ENCODE measurements at places on chromosomes 16 and 17.

DNA sequence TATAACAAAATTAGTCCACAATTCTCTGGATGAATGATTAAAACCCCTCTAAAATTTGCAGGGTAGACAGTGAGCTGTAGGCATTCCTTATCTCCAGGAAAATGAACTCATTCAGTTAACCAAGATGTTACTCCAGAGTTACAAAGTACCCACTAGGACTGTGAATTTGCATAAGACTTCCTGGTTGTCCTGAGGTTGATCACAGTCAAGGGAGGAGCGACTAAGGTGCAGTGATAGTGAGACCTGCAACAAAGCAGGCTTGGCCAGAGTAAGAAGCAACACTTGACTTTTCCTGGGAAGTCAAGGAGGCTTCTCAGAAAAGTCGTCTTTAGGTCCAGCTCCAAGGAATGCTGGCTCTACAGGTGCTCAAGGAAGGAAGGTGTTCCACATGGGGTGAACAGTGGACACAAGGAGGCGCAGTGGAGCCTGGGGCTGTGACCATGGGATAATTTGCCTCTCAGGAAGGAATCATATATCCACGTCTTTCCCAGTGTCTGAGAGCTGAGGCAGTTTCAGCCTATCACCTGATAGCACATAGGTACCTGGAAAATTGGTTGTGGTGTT is 821.1 kb upstream of the EEF2KMT start:
- DNase-seq, result no peak

GRCh38 chr16:17454162-17454730 is 16.5 kb downstream of the XYLT1 start:
- no peak for DNase-seq

- no peak for DNase-seq
Observed at GRCh38 chr16:66166490-66166889, 200.0 kb upstream of the CDH5 start.

DNA sequence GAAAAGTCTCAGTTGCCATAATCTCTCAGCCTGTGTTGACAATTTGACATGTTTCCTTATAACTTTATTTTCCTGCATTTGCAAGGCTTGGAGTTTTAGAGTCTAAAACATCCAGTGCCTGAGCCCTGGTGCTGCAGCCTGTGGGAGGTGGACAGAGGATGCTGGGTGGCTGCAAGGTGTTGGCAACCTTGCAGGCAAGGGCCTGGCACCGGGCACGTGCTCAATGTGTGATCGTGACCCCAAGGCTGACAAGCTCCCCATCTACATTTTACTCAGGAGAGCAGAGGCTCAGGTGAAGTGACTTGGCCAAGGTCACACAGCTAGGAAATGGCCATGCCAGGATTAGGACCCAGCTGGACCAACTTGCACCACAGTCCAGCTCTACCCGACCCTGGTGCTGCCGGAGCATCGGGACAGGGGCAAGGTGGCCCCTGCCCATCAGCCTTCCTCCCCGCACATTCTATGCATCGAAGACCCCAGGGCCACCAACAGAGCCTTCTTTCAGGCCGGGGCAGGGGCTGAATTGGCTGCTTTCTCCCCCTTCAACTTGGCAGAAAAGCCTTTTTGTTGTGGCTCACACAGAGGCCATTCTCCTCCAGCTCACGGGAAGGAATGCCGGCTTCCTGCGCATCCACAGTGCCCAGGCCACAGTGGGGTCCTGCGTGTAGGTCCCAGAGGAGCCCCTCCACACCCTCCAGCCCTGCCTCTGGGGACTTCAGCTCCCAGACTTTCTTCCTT is 23.1 kb downstream of the MMP15 start:
- no peak for DNase-seq

- DNase-seq, result no peak
Observed at GRCh38 chr17:28191018-28191417, 128.0 kb upstream of the TMEM97 start.

- no peak for DNase-seq
Observed at GRCh38 chr17:1227917-1228780, 42.1 kb upstream of the BHLHA9 start.

- no peak for DNase-seq
Observed at GRCh38 chr17:2241823-2242222, 61.8 kb downstream of the SMG6 start.

DNA sequence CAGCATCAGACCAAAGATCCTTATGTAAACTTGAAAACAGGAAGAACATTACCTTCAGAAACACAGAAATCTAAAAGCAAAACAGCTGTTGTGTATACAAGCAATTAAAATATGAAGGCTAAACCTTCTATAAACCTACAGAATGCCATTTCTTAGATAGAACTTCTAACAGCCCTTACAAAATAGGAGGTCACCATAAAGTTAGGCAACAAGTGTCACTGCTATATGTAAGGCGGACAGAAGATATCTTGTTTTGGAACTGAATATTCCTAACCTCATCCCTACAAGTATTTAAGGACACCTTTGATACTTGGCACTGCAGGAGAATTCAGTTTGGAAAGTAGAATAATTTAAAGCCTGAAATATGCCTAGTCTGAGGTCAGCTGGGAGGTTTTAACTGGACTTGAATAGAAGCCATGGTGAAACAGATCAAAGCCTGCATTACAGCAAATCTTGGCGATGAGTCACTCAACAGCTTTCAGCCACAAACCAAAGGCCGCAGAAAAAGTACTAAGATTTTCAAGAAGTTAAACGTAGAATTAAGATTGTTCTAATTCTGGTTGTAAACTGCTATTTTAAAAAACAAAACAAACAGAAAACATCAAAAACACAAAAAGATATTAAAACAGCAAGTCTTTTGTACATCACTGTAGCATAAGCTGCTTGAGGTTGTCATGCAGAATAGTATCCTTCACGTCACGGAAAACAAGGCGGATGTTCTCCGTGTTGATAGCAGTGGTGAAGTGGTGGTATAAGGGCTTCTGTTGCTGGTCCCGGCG is 42.7 kb downstream of the GNA13 start:
- DNase-seq, result peak; percentile 48

DNA sequence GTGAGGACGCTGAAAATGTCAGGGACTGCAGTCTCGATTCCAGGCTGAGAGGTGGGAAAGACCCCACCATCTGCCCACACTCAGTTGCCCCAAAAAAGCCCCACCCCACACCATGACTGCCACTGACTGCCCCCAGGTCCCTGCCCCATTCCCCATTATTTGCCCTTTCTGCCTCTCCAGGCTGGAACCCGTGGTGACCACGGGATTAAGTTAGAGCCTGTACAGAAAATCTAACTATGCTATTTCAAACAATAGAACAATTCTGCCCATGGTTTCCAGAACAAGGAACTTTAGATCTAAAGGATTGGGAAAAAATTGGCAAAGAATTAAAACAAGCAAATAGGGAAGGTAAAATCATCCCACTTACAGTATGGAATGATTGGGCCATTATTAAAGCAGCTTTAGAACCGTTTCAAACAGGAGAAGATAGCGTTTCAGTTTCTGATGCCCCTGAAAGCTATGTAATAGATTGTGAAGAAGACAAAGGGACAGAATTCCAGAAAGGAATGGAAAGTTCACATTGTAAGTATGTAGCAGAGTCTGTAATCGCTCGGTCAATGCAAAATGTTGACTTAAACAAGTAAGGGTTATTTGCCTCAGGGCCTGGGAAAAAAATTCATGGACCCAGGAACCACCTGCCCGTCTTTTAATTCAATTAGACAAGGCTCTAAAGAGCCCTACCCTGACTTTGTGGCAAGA is 14.4 kb downstream of the FLYWCH1 start:
- DNase-seq, result no peak

GRCh38 chr16:31087481-31087880 is 1.3 kb downstream of the PRSS53 start:
- no peak for DNase-seq

DNA sequence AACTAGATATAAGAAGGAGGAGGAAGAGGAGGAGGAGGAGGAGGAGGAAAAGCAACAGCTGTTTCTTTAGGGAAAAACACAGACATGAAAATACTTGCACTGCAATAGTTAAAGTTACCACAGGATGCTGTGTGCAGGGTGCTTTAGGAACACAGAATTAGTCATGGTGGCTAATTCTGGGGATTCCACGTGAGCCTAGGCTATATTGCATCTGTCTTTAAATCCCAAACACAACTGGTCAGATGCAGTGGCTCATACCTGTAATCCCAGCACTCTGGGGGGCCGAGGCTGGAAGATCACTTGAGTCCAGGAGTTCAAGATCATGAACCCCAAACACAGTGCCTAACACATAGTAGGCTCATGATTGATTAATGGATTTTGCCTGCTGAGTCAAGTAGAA is 155.3 kb upstream of the C16orf82 start:
- no peak for DNase-seq

GRCh38 chr17:10177131-10177912 is 21.1 kb downstream of the GAS7 start:
- no peak for DNase-seq

All from RWPE1 (cell line).